ENCODE measurements at places on chromosomes 7 and 10.

DNA sequence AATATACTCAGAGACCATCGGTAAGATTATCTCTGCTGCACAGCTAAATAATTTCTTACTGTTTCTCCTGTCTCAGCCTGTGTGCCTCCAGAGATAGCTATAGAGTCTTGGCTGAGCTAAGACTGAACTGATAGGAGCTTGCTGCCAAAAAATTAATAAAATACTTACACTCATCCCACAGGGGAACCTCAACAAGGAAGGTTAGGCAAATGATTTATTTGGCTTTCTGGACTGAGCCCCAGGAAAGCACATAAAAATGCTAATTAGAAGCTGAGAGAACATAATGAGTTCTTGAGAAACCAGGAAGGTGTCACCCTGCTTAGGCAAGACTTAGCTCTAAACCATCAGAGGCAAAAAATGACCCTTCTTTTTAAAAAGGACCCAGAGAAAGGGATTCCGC, 534.5 kb downstream of the TNS3 start:
- DNase-seq, result no peak

DNA sequence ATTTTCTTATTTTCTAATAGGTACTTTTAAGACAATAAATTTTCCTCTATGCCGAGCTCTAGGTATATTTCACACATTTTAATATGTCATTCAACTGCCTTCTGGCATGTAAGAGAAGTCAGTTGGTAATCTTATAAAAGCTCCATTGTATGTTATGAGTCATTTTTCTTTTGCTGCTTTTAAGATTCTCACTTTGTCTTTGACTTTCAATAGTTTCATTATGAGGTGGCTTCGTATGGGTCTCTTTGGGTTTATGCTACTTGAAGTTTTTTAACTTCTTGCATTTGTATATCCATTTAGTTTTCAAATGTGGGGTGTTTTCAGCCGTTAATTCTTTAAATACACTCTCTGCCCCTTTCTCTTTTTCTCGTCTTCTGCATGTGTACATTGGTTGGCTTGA, 80.5 kb downstream of the ABCA13 start:
- DNase-seq, result no peak

- DNase-seq, result no peak
These were observed 232.2 kb downstream of the DYNC1I1 start for GRCh38 chr7:96004578-96004977.

GRCh38 chr10:97399843-97400545, 1.1 kb downstream of the RRP12 start:
- DNase-seq, result no peak
